ENCODE measurements at places on chromosomes 11 and 22.

DNA sequence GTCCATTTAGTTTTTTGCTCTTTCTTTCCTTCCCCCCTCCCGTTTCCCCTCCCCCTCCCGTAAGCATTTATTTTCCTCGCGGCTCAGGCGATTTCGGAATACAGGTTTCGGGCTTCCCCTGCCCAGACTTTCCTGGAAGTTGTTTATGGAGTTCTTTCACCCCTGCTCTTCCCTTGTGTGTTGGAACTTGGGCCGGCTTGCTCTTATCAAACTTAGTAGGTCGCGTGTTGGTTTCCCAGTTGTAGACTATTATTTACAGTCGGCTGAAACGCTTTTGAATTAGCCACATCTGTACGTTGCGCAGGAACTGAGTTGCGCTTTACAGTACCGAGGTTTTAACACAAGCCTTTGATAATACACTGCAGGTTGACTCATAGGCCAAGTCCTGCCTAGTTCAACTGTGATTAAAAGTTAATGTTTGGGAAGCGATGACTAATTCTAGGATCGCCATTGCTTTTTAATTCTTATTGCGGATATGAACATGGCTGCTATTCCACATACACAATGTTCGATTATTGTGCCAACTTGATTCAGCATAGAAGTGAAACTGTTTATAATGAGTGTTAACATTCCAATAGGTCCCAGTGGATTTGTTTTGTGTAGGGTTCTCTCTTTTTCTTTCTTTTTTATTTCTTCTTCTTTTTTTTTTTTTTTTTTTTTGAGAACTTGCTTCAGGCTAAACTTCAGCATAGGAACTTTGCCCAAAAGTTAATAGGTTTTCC is 1.7 kb downstream of the YAP1 start:
- DNase-seq, result peak; percentile 96

- DNase-seq, result peak; percentile 45
Measured at GRCh38 chr11:65301491-65302329, 13.0 kb upstream of the CDC42EP2 start.

- no peak for DNase-seq
Measured at GRCh38 chr11:1303126-1303821, 6.2 kb downstream of the TOLLIP start.

DNA sequence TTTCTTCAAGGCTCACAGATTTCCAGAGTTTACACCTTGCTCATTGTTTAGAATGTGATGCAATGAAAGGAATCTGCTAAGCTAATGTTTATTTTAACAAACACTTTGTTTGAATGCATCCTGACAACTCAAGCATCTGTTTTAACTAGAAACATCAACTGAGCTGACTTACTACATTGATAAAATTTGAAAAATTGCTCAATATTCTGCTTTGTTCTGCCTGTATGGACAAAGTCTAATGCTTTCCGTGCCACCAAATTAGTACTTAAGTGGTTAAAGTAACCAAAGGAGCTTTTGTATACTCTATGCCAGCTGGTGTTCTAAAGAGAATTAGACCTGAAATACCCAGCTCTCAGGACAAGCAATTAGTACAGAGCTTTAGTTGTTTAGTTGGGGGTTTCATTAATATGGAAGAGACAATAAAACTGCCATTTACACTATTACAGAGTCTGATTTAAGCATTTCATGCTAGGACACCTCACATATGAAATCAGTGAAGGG is 105.2 kb downstream of the MAML2 start:
- peak; percentile 69 for DNase-seq

Data from amniotic epithelial cell (primary cell).